ENCODE measurements at places on chromosomes 1 and 21. TPM values are rescaled to one million over a fixed set of nuclear protein-coding genes. Genes with fewer than 3 reads are reported as not detected.

Gene CYP4X1
- polyA plus RNA-seq = 0.02 TPM

Gene ZRANB2
- polyA plus RNA-seq = 70.3 TPM

DNA sequence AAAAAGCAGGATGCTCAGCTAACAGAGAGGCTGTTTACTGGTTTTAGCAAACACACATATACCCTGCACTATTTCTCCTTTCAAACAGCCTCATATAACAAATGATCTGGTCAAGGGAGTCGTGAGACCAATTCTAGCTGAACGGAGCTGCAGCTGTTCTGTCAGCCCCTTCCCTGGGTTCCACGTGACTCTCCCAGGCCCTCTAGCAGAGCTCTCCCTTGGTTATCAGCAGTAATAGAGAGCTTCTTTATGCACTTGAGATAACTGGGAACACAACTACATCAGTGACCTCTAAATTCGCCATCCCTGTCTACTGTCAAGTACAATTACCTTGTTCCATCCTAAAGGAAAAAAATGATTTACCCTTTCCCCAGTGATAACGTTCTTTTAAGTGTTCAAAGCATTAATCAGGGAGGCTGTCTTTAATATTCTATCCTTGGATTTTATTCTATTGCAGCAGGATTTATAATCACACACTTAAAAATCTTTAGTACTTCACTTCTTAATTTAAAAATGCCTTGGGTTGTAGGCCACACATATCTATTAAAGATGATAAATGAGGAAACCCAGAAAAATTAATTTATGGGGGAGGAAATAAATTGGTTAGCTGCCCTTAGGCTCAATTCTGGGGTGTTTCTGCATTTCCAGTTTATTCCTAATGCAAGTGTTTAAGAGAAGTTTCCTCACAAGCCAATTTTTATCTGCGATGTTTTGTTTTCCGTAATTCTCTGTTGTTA lies 28.2 kb downstream of the PTGER3 start:
- DNase-seq = no peak

Gene SPATA6
- polyA plus RNA-seq = 5.5 TPM

DNA sequence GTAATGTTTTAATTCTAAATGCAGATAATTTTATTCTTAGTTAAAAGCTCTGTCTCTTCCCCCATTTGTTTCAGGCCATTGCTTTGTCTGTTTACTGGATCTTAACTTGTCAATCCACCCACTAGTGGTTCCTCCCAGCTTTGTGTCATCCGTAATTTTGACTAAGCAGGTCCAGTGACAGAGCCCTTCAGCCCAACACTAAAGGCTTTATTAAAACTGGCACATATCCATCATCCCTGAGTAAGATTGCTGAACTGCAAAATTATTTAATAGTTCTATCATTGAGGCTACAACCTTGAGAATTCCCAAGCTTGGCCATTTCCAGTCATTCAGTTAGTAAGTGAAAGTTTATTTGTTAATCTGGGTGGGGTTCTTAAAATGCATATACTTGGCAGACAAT lies 96.7 kb downstream of the NGF start:
- no peak for DNase-seq

GRCh38 chr1:21344098-21344749 lies 54.0 kb upstream of the ECE1 start:
- DNase-seq = no peak

DNA sequence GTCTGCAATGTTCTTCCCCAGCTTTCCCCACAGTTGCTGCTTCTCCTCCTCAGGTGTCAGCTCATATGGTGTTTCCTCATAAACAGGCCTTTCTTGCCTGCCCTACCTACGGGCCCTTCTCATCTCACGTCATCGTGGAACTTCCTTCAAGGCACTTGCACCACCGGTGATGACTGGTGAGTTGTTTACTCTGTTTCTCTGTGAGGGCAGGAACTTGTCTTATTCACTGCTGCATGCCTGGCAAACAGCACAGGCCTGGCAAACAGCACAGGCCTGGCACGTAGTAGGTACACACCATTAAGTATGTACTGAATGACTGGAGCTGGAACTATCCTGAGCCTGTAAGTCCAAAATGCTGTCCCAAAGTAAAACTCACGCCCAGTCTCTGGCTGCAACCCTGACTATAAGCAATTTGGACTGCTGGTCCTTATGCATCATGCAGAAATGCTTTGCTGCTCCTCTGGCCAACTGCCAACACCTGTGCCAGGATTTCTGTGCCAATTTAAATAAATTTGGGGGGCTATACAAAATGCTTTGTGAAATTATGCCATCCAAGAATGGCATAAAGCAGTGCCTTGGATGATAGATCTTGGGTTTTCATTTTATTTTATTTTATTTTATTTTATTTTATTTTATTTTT lies 25.7 kb downstream of the STK40 start:
- peak; percentile 26 for DNase-seq

All from fibroblast of lung (primary cell).